ENCODE measurements at places on chromosomes 11 and 22. TPM values are rescaled to one million over a fixed set of nuclear protein-coding genes. Genes with fewer than 3 reads are reported as not detected.

The OR51B2 gene
- not detected for total RNA-seq

The PDE2A gene
- 28.8 TPM for total RNA-seq

The C11orf65 gene
- 0.62 TPM for total RNA-seq

The RFPL3 gene
- total RNA-seq: not detected

The MICAL3 gene
- 126 TPM for total RNA-seq

The ENTHD1 gene
- total RNA-seq: not detected

The UBQLN3 gene
- total RNA-seq: not detected

The HPX gene
- 0.27 TPM for total RNA-seq

The FZD4 gene
- total RNA-seq: 14.4 TPM

The TMEM218 gene
- total RNA-seq: 8.7 TPM

The FIBIN gene
- 15.4 TPM for total RNA-seq

The TNNT3 gene
- 41.5 TPM for total RNA-seq

The ZNF280B gene
- 0.57 TPM for total RNA-seq

The SLC37A2 gene
- total RNA-seq: 1.2 TPM

The TREH gene
- not detected for total RNA-seq

The SYT9 gene
- 0.92 TPM for total RNA-seq

The CNTF gene
- total RNA-seq: 1.3 TPM

The CACNA1I gene
- total RNA-seq: 0.03 TPM

The TMPRSS13 gene
- not detected for total RNA-seq

The HEPHL1 gene
- total RNA-seq: not detected

The RGL4 gene
- 0.24 TPM for total RNA-seq

The PLEKHB1 gene
- total RNA-seq: 31.2 TPM

The SSTR3 gene
- total RNA-seq: not detected

The DDI1 gene
- total RNA-seq: not detected

The F2 gene
- not detected for total RNA-seq

The PDGFD gene
- 19.6 TPM for total RNA-seq

The SAC3D1 gene
- total RNA-seq: 5.0 TPM

The OOSP1 gene
- total RNA-seq: not detected

The TSPAN32 gene
- total RNA-seq: 26.2 TPM

The CCDC87 gene
- 0.43 TPM for total RNA-seq

The CHRM4 gene
- 0.27 TPM for total RNA-seq

The CEND1 gene
- 0.65 TPM for total RNA-seq

The ALX4 gene
- total RNA-seq: 0.05 TPM

The SLC6A5 gene
- not detected for total RNA-seq

The OR4A16 gene
- total RNA-seq: not detected

The SCN4B gene
- total RNA-seq: 17.0 TPM

The DNAJB13 gene
- total RNA-seq: not detected

The CRYBA4 gene
- total RNA-seq: not detected

The LGALS12 gene
- 0.83 TPM for total RNA-seq

The NXF1 gene
- 36.7 TPM for total RNA-seq

The MMP1 gene
- total RNA-seq: 0.11 TPM

The CHADL gene
- total RNA-seq: 2.9 TPM

The PIK3IP1 gene
- total RNA-seq: 10.5 TPM

The RTN4R gene
- 1.0 TPM for total RNA-seq

The CBLIF gene
- total RNA-seq: not detected

The OR10G4 gene
- not detected for total RNA-seq

The CDC42EP2 gene
- 3.6 TPM for total RNA-seq
